Osteocyte (in vitro differentiated cells): ENCODE measurements at places on chromosomes 11 and 22. TPM values are rescaled to one million over a fixed set of nuclear protein-coding genes. Genes with fewer than 3 reads are reported as not detected.
A peak's percentile ranks its signal among the peaks of the same experiment; 100 is the strongest.

GRCh38 chr11:17369094-17369493 lies 17.5 kb downstream of the NCR3LG1 start:
- peaks cover 73% of the 10 kb centered on the region for H3K36me3 ChIP-seq
- H3K27me3 ChIP-seq = no peaks in the 10 kb centered on the region
- no peak overlapping the region for H3K27ac ChIP-seq
- H3K4me3 ChIP-seq = no peak overlapping the region
- H3K4me1 ChIP-seq = no peaks in the 10 kb centered on the region
- no peak for DNase-seq

Gene FAM83F
- total RNA-seq = not detected in 2 replicates

DNA sequence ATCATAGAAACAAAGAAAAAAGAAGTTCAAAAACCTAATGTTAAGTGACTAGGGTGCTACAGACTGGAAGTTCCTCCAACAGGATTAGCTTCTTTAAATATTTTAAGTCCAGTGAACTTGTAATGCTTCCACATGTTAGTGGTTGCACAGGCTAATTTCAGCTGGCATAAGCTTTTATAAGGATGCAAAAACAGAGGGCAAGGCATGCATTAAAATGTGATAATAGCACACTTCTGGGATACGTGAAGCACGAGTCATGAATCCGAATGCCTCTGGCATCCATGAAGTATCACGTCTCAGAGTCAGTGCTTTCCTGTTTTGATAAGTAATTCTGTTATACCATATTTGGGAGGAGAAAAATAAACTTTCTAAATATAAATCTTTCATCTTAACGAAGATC lies 106.8 kb downstream of the DCDC1 start:
- no peak for DNase-seq
- H3K4me1 ChIP-seq = no peaks in the 10 kb centered on the region
- no peaks in the 10 kb centered on the region for H3K36me3 ChIP-seq
- no peak overlapping the region for H3K4me3 ChIP-seq

- no peak overlapping the region for H3K27ac ChIP-seq
- H3K36me3 ChIP-seq = no peaks in the 10 kb centered on the region
- no peaks in the 10 kb centered on the region for H3K27me3 ChIP-seq
- peaks cover 3% of the 10 kb centered on the region for H3K4me1 ChIP-seq
- no peak overlapping the region for H3K4me3 ChIP-seq
Measured at GRCh38 chr11:66688561-66689534, 11.2 kb upstream of the RBM4B start.

GRCh38 chr11:42974510-42975179 lies 337.2 kb upstream of the API5 start:
- H3K36me3 ChIP-seq = no peaks in the 10 kb centered on the region
- no peaks in the 10 kb centered on the region for H3K4me1 ChIP-seq
- H3K27ac ChIP-seq = no peak overlapping the region
- H3K4me3 ChIP-seq = no peak overlapping the region

DNA sequence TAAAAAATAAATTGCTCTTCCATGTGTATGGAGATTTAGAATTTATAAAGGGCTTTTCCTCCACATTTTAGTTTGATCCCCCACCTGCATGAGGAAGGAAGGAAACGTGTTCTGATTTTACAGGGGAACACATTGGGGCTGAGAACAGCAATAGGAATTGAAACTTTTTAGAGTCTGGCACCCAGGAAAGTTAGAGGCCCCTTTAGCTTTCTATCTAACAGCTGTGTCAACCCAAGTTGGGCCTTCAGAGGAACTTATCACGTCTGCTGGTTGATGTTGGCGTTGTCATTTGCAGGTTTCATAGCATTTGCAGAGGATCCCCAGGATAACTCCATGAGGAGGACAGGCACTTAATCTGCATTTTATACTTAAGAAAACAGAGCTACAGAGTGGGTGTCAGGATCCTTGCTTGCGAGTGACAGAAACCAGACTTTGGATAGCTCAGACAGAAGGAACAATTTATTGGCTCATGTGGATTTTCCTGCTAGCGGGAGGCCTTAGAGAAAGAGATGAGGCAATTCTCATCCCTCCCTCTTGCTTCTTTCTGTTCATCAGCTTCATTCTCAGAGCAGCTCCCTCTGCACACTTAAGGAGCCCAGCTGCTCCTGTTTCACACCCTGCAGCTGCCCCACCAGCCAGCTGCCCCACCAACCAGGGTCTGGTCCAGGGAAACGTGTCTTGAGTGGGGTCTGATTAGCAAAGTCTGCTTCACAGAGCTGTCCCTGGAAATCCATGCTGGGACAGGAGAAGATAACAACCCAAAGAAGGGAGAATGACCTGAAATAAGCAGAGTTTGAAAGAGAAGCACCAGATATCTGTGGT lies 92.5 kb upstream of the OR4B1 start:
- DNase-seq = peak; percentile 40
- no peak overlapping the region for H3K27ac ChIP-seq
- peaks cover 15% of the 10 kb centered on the region for H3K4me1 ChIP-seq
- no peak overlapping the region for H3K4me3 ChIP-seq

DNA sequence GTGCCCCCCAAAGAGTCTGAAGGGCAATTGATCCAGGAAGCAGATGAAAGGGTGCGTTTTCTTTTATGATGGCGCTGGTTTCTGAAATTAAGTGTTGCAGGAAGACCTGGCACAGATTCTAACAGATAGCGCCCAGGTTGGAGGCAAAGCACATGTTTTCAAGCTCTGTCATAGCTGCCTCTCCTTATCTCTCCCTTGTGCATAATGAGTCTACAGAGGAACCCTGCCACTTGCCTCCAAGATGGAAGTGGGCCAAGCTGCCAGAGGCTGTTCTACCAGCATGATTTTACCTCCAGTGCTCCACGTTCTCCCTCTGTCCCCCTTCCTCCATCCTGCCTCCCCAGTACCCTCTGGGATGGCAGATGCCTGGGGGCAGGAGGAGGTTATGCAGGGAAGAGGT lies 30.0 kb upstream of the TLCD5 start:
- no peak overlapping the region for H3K27ac ChIP-seq
- H3K27me3 ChIP-seq = peaks cover 74% of the 10 kb centered on the region
- H3K4me3 ChIP-seq = no peak overlapping the region
- DNase-seq = no peak

GRCh38 chr22:47457509-47458300 lies 695.3 kb downstream of the TBC1D22A start:
- no peak overlapping the region for H3K27ac ChIP-seq
- H3K27me3 ChIP-seq = no peaks in the 10 kb centered on the region
- H3K36me3 ChIP-seq = no peaks in the 10 kb centered on the region
- H3K4me1 ChIP-seq = no peaks in the 10 kb centered on the region

GRCh38 chr22:19620742-19621371 lies 93.4 kb upstream of the SEPTIN5 start:
- H3K4me3 ChIP-seq = no peak overlapping the region
- peaks cover 36% of the 10 kb centered on the region for H3K27me3 ChIP-seq
- no peak for DNase-seq
- H3K4me1 ChIP-seq = peaks cover 2% of the 10 kb centered on the region

GRCh38 chr22:20565079-20565734 lies 57.8 kb downstream of the MED15 start:
- peaks cover 31% of the 10 kb centered on the region for H3K36me3 ChIP-seq
- H3K4me3 ChIP-seq = no peak overlapping the region
- peaks cover 60% of the 10 kb centered on the region for H3K4me1 ChIP-seq
- no peaks in the 10 kb centered on the region for H3K27me3 ChIP-seq

Gene BTBD18
- total RNA-seq = not detected in 2 replicates

Gene POU2AF2
- total RNA-seq = not detected in 2 replicates

Gene CALCA
- total RNA-seq = not detected in 2 replicates

DNA sequence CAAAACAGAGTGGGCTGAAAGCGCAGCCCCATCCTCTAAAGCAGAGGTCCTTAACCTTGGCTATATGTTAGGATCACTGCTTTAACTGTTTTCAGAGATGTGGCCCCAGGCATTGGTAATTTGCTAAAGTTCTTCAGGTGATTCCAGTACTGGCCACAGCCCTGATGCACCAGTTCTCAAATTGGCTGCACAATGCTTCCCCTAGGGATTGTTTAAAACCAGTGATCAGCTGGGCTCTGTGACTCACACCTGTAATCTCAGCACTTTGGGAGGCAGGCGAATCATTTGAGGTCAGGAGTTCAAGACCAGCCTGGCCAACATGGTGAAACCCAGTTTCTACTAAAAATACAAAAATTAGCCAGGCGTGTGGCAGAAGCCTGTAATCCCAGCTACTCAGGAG lies 8.4 kb upstream of the IRAG1 start:
- no peaks in the 10 kb centered on the region for H3K36me3 ChIP-seq
- peaks cover 5% of the 10 kb centered on the region for H3K4me1 ChIP-seq
- no peak overlapping the region for H3K27ac ChIP-seq
- DNase-seq = no peak

DNA sequence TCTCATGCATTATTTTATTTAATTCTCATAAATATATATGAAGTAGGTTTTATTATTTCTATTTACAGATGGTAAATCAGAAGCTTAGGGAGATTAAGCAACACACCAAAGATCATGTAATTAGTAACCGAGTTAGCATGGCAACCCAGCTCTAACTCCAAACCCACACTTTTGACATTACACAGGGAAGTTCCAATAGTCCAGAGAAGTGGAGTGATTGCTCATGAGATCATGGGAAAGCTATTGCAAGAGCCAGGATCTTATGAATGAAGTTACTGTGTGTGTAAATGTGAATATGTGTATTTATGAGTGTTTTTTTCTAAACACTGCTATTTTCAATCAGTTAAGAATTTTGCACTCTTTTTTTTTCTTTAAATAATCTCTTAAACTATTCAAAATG lies 225.8 kb upstream of the KIRREL3 start:
- H3K27ac ChIP-seq = no peak overlapping the region
- no peak overlapping the region for H3K4me3 ChIP-seq
- no peaks in the 10 kb centered on the region for H3K4me1 ChIP-seq
- H3K36me3 ChIP-seq = no peaks in the 10 kb centered on the region
- no peak for DNase-seq

Gene CABP4
- 0.35 TPM in 1 of 2 replicates, not detected in the other for total RNA-seq

DNA sequence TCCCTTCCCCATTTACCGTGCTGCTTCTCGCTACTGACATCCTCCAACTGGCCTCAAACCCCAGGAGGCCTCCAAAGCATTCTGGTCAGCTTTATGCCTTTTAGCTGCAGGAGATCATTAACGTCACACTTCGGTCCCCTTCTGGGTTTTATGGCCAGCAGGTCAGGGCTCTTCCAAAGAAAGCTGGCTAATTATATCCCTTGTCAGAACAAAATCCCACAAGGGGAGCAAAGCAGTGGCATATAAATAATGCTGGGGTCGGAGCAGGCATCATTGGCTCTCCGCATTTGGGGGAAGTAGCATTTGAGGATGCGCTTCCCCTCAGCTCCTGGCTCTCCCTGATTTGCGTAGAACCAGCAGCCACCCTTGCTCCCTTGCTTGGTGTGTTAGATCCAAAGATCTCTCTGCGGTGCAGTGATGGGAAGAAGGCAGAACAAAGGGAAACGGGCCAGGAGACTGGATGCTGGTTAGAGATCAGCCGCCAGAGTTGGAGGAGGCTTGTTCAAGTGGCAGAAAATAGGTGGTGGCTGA lies 117.4 kb downstream of the DBX1 start:
- peaks cover 38% of the 10 kb centered on the region for H3K4me1 ChIP-seq
- H3K27me3 ChIP-seq = no peaks in the 10 kb centered on the region
- H3K36me3 ChIP-seq = peaks cover 32% of the 10 kb centered on the region
- no peak overlapping the region for H3K4me3 ChIP-seq

Gene C11orf21
- 0.16 TPM in 1 of 2 replicates, not detected in the other for total RNA-seq

- no peak overlapping the region for H3K4me3 ChIP-seq
- DNase-seq = peak; percentile 86
- H3K4me1 ChIP-seq = no peaks in the 10 kb centered on the region
- no peak overlapping the region for H3K27ac ChIP-seq
Measured at GRCh38 chr22:22710719-22711531, 66.5 kb downstream of the GGTLC2 start.

DNA sequence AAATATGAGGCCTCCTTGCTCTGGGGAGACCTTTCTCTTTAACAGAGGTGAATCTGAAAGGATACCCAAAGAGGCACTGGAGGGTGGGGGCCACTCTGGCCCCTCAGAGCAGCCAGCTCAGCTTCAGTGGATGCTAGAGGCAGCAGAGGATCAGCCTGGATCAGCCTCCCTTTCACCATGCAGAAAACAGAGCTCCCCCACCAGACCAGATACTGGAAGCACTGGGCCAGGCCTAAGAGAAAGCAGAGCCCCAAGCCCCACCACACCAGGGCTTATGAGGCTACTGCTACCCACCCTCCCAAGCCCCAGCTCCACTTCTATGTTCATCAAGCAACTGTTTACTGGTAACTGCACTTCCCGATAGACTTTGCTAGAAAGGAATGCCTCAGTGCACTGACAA lies 4.0 kb upstream of the SLC43A3 start:
- H3K27ac ChIP-seq = no peak overlapping the region
- no peaks in the 10 kb centered on the region for H3K27me3 ChIP-seq
- peaks cover 28% of the 10 kb centered on the region for H3K4me1 ChIP-seq
- H3K4me3 ChIP-seq = no peak overlapping the region
- no peak for DNase-seq

DNA sequence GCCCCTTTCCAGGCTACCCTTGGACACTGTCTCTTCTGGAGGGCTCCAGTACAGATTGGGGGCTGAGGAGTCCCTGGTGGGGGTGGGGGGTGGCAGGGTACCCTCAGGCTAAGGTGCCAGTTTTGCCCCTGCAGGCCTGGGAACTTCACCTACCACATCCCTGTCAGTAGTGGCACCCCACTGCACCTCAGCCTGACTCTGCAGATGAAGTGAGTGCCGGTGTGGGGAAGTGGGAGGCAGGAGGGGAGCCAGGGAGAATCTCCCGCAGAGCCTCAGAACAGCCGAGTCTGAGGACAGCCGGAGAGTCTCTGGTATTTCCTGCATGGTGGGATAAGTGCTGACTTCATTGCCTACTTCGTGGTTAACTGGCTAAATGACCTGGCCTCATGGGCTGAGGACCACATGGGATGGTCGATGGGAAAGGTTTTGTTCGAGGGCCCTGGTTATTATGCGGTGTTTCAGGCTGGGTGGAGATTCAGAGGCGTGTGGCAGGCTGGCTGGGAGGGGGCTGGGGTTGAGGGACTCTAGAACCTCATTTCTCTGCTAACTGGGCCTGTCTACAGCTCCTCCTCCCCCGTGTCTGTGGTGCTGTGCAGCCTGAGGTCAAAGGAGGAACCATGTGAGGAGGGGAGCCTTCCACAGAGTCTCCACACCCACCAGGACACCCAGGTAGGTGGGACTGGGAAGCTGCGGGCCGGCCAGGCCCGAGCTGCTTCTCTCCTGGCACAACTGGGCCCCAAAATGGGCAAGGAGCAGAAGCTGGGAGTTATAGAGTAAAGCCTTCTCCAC lies 8.5 kb downstream of the TMEM258 start:
- peaks cover 8% of the 10 kb centered on the region for H3K36me3 ChIP-seq
- H3K27ac ChIP-seq = peak overlapping the region; percentile 39
- no peaks in the 10 kb centered on the region for H3K27me3 ChIP-seq
